DMS53 (cell line): ENCODE measurements at places on chromosomes 16 and 17.

- peak; percentile 49 for DNase-seq
Measured at GRCh38 chr16:69831212-69832123, 69.3 kb downstream of the WWP2 start.

DNA sequence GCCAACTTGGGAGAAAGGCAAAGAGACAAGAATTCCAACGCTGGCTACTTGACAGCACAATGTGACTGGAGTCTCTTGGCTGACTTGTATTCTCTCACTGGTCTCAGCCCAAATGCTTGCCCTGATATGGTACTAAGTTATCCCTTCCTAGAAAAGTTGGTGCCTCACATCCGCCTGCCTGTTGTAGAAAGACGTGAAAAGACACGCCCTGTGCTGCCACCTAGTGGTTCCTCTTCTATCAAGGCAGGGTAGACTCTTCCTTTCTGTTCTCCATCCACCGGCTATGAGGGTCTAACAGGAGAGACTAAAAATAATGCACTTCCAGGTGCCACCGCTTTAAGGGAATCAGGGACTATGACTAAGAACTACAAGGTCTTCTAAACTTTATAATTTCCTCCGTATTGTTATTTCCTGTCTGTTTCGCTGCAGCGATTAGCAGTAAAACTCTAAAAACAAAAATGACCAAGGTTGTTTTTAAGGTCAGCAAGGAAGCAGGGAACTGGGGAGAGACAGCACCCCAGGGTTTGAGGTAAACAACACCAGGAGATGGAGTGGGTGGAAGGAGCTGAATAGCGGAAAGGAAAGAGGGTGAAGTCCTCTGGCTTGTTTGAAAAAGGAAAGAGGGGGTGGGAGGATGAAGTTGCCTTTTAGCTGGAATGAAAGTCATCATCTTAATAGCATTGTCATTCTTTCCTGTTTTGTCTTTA is 109.5 kb downstream of the YPEL2 start:
- peak; percentile 89 for DNase-seq

GRCh38 chr17:46136820-46137219 is 56.4 kb downstream of the KANSL1 start:
- DNase-seq: no peak

DNA sequence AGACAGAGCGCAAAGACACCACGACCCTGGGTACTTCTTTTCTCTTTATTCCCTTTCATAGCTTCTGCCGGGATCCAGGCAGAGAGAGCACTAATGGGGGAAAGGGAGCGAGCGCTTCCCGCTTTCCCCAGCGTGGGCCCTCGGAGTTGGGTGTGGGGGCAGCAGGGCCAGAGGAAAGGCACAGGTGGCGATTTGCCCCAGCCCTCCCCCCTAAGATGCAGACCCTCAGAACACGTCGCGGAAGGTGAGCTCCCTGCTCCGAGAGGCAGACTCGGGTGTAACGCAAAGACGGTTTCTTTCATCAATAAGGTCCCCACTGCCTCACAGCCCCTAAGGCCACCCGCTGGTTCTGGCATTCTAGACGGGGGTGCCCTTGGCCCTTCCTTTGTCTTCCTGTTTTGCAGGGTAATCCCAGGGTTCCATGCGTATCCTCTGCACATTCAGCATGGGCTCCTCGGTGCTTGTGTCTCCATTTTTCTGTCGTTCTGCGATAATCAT is 570 bp upstream of the NME3 start:
- peak; percentile 52 for DNase-seq

GRCh38 chr16:66728804-66729203 is 22.6 kb downstream of the DYNC1LI2 start:
- DNase-seq: no peak

DNA sequence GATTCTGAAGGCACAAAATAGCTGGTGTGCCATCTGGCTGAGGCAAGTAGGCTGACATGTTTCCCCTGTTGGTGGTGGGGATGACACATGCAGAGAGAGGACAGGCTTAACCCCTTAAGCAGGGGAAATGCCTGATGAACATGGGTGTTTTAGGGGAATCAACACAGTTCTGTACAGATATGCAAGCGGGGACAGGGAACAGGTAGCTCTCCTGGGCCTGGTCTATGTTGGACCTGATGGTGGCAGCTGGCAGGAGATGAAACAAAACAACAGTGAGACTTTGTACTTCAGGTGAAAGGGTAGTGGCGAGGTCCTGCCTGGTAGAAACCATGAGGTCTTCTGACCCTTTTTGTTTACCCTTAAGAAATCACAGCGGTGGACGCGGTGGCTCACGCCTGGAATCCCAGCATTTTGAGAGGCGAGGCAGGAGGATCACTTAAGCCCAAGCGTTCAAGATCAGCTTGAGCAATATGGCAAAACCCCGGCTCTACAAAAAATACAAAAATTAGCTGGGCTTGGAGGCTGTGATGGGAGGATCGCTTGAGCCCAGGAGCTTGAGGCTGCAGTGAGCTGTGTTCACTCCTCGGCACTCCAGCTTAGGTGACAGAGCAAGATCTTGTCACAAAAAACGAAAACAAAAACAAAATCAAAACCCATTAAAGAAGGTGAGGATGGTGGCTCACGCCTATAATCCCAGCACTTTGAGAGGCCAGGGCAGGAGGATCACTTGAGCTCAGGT is 10.5 kb downstream of the OR1F1 start:
- no peak for DNase-seq

DNA sequence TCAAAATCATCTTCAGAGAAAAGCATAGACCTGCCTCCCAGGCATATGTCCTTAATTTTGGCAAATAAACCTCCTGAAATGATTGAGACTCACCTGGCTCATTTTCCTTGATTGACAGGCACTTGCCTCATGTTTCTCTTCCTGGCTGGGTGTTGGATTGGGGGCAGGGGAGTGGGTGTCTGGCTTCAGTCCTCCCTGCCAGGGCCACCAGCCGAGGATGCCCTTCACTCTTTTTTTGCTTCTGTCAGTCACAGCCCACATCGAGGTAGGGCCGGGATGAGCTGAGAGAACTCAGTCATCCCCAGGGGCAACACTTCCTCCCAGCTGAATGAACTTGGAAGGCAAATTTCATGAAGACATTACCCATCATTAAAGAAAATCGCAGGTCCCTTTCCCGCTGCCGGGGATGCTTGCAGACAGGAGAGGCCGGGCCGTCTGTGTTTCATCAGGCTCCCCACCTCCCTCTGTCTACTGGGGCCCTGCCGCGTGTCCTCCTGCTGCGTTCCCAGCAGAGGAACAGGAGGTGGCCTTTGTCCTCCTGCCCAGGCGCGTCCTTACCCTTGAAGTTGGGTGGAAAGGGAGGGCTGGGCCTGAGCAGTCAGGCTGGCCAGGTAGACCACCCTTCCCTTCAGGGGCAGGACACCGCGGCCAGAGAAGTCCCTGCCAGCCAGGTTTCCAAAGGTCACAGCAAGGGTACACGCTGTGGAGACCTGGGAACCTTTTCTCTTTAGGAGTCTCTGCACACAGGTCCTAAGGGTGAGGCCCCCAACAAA is 11.2 kb upstream of the DNAH17 start:
- no peak for DNase-seq

- peak; percentile 10 for DNase-seq
Measured at GRCh38 chr17:35726127-35726952, 5.1 kb upstream of the RASL10B start.

DNA sequence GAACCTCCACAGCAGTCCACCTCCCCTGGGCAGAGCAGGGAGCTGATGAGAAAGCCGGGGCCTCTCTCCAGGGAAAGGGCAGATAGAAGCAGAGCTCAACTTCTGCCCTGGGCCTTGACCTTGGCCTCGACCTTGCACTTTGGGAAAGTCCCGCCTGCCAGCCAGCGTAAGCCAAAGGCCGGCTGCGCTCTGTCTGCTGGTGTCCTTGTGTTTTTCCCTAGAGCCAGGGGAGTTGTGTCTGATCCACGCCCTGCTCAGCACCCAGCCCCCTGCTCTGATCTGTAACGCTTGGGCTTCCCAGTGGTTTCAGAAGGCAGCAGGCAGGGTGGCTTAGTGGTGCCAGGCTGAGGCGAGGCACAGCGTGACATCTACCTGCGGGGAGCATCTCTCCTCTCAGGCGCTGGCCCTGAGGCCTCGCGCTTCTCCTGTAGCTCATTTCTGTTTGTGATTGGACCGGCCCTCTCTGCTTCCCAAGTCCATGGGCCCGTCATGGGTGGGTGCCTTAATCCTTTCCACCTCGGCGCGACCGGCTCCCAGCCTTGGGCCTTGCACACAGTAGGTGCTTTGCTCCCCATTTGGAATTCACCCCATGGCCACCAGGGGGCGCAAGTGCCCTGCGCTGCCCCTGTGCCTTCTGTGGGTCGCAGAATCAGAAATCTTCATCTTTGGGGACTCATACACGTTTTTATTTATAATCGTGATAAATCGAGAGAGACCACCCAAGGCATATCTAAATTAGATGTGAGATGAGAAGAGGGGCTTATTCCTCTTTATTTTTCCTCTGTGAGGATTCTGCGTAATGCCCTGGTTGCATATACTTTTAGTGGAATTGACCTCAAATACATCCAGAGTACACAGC is 24.2 kb downstream of the SGSH start:
- peak; percentile 57 for DNase-seq

GRCh38 chr17:13544292-13544691 is 57.4 kb downstream of the HS3ST3A1 start:
- DNase-seq: no peak

DNA sequence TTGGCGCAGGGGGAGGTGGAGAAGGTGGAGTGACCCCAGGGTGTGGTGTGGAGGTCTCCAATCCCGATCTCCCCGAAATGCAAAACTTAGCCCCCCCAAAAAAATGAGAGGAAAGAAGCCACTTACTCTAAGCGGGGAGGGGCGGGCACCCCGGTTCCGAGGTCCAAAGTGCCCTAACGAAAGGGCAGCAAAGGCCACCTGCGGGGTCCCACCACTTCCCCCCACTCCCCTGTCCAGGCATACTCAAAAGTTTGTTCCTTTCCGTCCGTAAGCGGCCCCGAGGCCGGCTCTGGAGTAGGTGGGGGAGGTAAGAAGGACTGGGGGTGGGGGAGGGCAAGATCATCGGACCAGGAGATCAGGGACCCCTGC is 1.1 kb downstream of the TOX3 start:
- peak; percentile 62 for DNase-seq

- no peak for DNase-seq
Measured at GRCh38 chr17:67577429-67578141, 140.2 kb upstream of the NOL11 start.

DNA sequence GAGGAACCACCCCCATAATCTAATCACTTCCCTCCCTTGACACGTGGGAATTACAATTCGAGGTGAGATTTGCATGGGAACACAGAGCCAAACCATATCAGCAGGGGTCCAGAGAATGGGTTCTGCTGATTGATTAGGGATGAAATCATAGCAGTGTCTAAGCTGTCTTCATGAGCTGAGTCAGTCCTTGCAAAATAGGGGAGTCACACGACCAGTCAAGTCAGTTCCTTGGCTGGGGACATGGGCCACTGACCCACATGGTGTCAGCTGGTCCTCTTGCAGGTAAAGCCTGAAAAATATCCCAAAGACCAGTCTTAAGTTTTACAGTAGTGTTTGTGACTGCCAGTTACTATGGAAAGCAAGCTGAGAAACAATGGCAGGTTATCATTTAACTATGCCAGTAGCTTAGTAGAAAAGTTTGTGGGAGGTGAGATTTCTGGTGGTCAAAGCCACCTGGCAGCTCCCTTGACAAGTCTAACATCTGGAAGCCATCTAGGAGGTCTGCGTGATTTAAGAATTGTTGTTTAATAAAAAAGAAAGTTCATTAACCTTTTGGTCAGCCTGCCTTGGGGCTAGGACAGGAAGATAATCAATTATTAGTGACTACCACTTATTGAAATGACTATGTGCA is 15.7 kb upstream of the ATF7IP2 start:
- DNase-seq: no peak

DNA sequence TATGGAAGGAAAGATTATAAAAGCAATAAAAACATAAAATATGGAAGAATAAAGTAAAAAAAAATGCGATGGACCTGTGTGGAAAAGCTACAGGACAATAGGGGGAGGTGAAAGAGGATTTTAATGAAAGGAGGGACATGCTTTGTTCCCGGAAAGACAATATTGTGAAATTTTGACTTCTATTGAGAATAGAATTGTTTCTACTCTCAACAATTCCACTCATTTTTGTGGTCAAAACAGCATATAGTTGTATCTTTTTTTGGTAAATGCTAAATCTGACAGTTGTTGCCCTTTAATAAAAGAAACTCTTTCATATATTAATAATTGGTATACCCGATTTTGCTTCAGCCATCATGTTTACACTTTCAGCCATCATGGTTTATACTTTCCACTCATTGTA is 22.9 kb upstream of the APPBP2 start:
- DNase-seq: no peak

- DNase-seq: no peak
Measured at GRCh38 chr17:33967608-33968349, 287.3 kb upstream of the CCL2 start.

DNA sequence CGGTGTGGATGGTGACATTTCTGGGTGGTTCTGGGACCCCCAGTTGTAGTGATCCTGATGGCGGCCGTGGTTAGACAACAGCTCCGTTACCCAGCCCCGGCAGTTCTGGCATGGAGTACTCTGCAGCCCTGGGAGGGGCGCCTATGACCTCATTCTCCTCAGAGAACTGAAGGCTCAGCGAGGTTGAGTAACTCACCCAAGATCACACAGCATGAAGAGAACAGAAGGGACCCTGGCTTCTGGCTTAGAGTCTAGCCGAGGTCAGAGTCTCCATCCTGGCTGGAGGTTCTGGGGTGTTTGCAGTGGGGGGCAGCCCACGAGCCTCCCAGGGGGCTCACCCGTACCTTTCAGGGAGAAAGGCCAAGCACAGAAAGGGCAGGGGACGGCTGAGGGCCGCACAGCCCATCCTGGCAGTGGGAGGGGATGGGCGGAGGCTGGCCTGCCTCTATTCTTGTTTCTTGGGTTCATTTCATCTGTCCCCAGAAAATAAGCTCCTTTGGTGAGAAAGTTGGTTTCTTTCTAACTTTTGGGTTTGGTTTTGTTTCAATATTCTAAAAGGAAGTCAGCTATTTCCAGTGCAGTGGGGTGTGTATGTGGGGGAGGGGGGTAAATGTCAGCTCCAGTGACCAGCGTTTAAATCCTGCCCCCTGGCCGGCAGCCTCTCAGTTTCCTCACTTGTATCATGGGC is 13.2 kb downstream of the ZFPM1 start:
- DNase-seq: no peak

GRCh38 chr17:67434061-67434525 is 57.0 kb downstream of the PITPNC1 start:
- no peak for DNase-seq
